ENCODE measurements at places on chromosomes 7 and 10.

DNA sequence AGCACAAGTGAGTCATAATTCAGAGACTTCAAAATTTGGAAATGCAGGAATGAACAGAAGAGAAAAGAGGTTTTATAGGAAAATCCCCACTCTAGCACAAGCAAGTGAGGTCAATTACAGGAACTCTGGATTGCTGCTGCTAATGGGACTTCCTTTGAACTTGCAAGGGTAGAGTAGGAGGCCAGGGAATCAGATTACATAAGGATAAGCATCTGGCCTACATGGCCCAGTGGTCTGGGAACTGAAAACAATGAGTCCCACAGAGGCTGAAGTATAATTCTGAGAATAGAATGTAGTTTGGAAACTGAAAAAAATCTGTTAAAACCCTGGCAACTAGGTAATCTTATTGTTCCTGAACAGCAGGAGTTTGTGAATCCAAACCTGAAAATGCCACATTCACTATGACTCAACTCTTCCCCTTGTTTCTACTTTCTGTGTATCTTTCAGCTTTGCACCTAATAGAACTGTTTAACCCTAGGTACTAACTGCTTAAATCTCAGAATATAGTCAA, 66.5 kb downstream of the CTNNA3 start:
- peak; percentile 44 for DNase-seq

- no peak for DNase-seq
These were observed 190.1 kb upstream of the PLXDC2 start for GRCh38 chr10:19626156-19626555.

DNA sequence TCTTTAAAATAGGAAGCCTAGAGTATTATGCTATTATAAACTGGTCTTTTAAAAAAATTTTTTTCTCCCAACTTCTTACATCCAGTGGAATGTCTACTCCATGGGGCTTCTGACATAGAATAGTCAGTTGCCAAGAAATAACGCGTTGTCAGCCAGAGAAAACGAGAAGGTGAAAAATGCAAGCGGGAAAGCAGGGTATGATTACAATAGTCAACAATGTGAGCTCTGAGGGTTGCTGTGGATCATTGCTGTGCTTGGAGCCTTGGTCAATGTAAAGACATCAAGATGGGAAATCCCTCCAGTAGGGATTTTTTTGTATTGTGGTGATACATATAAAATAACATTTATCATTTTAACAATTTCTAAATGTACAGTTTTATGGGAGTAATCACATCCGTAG, 27.6 kb upstream of the PLPP4 start:
- peak; percentile 62 for DNase-seq

- no peak for DNase-seq
These were observed 40.9 kb upstream of the ATRNL1 start for GRCh38 chr10:115052226-115052625.

DNA sequence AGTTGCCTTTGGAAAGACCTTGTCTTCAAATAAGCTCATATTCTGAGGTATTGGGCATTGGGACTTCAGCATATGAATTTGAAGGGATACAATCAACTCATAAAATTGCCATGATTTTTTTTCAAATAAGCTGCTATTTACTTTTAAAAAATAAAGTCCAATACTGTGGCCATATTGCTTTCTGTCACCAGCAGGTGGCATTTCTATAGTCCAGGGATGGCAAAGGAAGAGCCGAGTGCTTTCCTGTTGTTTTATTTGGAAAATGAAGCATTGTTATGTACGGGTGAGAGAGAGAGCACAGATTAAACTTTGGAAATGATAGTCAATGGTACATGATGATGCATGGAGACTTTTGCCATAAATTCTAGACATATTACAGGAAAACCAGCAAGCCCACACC, 104.1 kb upstream of the DPP6 start:
- DNase-seq, result no peak

DNA sequence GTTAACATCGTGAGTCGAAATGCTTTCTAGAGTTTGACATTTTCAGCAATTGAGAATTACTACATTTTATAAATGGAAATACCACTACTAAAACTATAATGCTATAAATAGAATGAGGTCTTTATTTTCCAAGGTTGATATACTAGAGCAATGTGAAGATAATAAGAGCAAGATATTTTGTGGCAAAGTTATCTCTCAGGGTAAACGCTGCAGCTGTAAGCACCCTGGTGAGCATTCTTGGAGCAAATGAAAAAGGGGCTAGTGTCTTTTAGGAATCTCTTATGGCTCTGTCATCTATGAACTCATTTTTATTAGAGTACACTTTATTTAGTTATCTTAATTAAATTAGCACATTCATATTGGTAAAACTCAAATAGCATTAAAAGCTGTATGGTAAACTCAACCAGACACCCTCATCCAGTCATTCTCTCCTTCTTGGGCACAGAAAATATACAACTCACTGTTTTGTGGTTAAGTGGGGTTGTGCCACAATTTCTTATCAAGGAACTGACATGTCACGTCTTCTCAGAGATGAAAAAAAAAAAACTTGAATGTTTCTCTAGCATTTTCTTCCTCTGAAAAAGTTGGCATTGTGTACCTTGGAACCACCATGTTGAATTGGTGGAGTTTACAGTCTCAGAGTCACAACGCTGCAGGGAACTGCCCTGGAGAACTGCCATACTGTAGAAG, 289.5 kb upstream of the PFKP start:
- DNase-seq, result no peak

DNA sequence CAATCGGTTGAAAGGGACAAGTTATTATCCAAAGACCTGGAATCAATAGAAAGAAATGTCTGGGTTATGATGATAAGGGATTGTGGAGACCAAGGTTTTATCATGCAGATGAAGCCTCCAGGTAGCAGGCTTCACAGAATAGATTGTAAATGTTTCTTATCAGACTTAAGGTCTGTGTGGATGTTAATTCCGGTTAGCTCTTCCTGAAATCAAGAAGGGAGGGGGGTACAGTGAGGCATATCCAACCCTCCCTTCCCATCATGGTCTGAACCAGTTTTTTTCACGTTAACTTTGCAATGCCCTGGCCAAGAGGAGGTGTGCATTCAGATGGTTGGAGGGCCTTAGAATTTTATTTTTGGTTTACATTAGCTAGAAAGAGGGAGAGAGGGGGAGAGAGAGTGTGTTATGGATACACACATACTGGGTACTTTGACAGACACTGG, 9.8 kb upstream of the LRRC61 start:
- DNase-seq, result no peak

DNA sequence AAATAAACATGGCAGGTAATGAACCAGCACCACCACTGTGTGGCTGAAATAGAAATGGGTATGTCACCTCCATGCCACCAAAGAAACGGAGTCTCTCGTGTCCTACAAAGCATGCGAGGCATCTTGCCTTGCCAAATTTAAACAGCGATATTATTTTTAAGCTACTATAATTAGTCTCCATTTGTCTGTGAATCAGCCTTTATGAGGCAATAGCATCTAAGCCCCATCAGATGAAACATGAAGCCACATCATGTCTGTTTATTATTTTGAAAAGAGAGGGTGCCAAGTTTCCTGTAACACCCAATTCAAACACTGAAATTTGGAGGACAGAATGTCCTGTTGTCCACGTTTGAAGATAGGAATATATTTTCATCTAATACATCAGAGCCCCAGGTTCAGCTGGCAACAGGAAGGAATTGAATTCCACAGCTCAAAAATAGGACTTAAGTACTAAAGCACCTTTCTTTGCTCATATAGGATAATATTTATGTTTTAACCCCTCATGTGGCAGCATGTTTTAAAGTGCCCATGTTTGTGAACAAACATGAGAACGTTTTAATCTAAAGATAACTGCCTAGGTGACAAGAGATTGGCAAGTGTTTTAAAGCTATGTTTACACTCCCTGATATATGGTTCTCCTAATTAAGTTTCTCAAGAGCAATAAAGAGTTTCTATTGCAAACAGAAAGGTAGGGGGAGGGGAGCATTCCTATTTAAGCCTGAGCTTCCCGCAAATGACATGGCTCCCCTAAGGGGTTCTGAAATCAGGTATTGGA, 86.8 kb downstream of the SORBS1 start:
- peak; percentile 63 for DNase-seq

DNA sequence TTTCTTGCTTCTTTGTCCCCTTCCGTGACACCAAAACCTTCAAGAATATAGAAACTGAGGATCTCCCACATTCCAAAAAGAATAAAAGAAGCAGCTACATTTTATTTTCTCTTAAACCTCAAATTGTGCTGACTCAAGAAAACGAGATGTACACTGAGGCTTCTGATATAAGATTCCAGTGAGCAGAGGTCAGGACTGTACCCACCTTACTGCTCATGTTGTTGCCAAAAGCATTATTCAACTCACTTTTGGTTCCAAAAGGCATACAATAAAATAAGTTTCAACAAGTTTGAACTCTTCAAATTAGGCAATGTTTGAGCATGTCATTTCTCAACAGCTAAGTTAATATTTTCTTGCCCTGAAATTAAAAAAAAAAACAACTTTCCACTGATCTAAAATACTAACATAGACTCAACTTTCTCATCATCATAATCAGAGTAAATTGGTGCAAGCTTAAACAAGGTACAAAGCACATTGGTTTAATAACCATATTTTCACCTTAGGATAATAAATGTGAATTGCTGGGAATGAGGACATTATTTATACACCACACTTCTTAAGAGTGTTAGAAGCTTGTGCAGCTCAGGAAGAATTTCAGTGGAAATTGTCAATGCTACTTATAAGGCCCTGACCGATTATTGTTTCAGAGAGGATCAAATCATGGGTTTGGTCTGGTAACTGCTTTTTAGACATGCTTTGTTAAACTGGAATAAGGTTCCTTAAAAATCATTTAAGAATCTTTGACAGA, 629.0 kb upstream of the IGFBP3 start:
- DNase-seq, result no peak

- DNase-seq, result no peak
These were observed 38.7 kb downstream of the CALML5 start for GRCh38 chr10:5460468-5461202.

DNA sequence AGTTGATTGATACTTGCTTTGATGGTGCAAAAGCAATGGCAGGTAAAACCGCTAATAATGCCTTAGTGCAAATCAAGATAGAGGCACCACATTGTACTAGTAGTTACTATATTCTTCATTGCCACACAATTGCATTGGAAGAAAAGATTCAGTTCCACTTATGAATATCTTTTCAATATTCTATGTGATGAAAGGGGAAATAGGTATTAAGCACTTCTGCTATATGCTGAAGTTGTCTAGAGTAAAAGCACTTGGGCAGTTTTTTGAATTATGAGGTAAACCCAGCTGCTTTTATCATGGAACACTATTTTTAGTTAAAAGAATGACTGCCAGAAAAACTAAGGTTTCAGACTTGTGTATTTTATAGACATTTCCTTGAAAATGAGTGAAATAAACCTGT, 15.5 kb downstream of the ENTPD7 start:
- no peak for DNase-seq

- no peak for DNase-seq
These were observed 344.1 kb downstream of the PHF14 start for GRCh38 chr7:11317766-11318165.

DNA sequence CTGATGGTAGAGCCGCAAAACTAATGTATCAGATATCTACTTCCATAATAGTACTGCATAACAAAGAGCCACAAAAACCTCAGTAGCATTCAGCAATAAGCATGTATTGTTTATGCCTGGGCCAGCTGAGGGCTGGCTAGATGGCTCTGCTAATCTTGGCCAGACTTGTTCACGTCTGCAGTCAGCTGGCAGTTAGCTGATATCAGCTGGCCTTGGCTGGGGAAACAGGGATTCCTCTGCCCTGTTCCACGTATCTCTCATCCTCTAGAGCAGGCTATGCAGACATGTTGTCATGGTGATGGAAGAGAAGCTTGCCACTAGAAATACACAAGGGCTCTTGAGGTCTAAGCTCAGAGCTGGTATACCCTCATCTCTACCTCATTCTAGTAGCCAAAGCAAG, 62.9 kb downstream of the GRM8 start:
- no peak for DNase-seq

DNA sequence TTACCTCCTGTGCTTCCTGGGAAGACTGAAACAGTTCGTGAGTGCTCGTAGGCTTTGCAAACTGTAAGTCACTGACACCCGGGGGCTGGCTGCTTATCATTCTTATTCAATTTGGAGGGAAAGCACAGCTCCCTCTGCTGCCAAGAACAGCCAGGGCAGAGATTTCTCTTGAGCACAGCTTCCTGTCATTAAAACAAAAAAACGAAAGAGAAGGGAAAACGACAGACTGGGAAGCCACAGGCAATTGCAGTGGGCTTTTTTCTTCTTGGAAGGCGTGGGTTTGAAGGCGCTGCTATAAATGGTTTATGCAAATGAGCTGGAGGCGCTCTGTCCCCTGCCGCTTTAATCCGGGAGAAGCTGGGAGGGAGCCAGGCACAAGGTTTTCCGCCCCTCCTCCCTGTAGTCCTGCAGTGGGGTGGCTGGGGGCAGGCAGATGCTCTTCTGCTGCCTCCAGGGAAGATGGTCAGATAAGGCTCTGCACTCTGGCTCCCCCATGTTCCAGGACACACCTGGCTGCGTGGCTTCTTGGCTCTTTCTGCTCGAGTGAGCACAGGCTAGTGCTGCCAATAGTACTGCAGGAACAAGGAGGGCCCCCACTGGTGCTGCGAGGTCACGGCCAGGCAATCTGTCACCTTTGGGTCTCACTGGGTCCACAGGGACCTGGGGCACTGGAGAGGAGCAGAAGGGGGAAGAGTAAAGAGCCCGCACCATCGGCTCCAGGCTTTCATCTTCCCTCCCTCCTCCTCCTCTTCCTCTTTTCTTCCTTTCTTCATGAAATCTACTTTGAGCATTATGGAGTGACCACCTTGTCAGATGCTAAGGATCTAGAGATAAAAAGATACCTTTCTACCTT, 49.5 kb downstream of the NEURL1 start:
- DNase-seq, result peak; percentile 74

- no peak for DNase-seq
These were observed 11.8 kb upstream of the PCGF5 start for GRCh38 chr10:91208642-91209041.

DNA sequence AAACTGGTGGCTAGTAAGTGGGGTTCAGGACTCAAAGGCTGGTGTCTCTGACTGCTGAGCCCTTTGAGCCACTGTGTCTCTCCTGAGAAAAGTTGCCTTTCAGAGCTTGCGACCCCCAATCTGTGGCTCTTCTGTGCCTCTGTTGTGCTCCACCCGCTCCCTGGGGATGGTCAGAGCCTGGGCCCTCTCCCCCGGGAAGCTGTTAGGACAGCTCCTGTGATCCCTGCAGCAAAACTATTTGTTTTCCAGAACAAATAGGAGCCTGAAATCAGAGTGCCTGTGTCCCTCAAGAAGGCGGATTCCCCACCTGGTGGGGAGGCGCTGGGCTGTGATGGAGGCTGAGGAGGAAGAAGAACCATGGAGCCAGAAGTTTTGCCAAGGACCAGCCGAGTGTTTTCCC, 56.4 kb upstream of the MXI1 start:
- DNase-seq, result no peak

GRCh38 chr10:4450981-4451908, 374.8 kb upstream of the AKR1E2 start:
- peak; percentile 89 for DNase-seq

DNA sequence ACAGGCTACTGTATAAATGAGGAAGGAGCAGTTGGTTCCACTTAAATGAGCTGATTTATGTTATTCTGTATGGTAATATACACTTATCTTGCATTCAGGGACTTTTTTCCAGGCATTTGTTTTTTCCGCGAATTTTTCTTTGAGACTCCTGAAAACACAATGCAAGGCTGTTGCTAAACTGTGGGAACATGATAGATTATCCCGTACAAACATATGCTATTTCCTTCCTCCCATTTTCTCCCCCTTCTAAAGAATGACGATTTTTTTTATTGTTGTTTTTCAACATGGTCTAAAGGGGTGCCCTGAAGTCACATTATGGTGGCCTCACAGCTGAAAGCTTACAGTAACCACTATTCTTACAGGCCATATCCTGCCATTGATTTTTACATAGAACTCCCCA, 523.9 kb upstream of the NRP1 start:
- no peak for DNase-seq
